ENCODE measurements at places on chromosomes 12 and 14.

DNA sequence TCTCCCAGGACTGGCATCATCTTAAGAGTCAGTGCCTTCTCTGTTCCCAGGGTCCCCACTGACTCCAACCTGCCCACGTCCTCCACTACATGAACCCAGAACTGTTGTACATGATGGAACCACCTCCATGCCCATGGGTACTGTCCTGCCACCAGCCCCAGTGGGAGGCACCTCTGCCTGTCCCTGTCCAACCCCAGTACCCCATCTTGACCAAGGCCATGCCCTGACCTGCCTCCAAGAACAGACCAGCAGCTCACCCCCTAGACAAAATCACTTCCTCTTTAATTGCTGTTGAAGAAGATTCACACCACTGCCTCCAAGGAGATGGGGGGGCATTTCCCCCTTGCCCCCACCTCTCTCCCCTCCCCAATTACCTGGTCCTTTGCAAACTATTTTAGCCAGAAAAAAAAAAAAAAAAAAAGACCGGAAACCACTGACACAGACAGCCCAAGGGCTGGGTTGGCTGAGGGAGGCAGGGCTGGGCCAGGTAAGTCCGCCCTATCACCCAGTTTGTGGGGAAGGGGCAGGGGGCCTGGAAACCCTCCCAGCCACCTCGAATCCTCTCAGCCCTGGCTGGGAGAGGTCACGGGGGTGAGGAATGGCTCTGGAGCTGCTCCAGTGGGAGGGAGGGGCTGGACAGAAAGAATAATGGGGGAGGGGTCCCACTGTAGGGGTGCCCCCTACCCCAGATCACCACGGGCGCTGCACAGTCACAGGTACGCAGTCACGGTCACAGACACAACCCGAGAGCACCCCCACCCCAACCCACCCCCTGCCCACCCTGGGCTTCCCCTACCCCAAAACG lies 13.4 kb downstream of the AGAP2 start:
- DNase-seq: no peak

DNA sequence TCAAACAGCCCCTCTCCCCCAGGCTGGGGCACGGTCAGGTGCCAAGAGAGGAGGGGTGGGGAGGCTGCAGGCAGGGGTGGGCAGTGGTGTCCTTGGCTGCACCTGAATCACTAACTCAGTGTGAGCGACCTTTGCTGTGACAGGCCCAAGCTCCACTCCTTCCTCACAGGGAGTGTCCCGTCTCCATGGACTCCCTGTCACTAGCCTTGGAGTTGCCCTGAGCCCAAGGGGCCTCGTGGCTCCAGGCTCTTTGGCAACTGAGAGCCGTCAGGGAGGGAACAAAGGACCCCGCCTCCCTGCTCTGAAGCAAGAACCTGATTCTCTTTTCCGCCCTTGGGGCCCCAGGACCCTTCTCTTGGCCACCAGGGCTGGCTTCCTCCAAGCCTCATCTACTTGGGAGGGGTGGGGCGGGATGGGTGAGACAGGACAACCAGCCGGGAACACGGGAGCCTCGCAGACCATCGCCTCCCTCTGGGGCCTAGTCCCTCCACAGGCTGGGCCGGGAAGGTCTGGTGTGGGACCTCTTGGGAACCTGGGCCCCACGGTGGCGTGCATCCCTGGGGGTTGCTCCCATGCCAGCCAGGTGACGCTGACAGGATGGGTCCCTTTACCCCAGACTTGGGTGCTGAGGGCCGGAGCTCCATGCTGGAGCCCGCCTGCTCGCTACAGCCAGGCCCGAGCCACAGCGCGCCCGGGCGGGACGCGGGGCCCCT lies 935 bp upstream of the ADSS1 start:
- DNase-seq: no peak

DNA sequence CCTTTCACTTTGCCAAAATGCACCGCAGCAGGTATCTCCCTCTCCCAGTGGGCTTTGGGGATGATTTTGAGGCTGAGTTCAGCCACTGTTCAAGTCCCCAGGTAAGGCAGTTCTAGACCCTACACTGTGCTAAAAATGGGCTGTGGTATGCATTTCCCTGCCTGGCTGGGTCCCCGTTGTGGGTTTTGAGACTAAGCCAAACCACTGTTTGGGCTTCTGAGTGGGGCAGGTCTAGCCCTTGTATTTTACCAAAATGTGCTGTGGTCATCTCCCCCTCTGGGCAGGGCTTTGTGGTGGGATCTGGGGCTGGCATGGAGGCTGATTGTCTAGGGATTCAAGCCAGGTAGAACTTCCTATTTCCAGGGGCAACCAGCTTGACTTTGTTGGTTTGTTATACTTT lies 13.6 kb upstream of the OR4Q3 start:
- no peak for DNase-seq

GRCh38 chr12:119712721-119713120 lies 44.8 kb downstream of the PRKAB1 start:
- DNase-seq: no peak

DNA sequence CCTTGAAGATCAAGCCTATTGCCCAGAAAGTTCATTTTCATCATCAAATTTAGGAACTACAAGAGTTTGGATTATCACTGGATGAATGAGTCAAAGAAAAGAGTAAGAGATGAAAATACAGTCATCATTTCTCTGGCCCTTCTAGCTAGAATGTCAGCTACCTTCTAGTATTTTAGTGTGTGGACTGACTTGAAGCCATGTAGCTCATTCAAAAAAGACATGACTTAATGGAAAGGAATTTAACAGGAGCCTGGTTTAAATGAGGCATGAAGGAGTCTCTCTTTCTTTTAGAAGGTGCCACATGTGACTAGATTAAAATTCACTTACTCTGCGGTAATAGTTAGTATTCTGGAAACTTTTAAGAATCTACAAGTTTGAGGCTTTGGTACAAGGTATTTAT lies 7.1 kb downstream of the PTHLH start:
- DNase-seq: no peak

DNA sequence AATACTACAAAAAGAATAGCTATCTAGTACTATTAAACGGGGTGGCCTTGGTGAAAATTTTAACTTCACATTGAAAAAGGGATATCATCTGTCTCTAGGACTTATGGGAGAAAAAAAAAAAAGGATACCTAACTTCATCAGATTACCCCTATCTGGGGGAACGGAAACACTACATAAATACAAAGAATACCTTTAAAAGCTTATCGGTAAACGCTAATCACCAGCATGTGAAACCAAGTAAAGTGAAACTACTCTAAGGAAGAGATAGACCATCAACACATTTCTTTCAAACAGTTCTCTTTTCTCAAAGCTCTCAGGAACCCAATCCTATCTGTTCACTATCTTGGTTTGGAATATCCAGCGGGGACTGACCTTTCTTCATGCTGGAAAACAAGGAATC lies 3.5 kb downstream of the KICS2 start:
- DNase-seq: no peak

Measured in stimulated activated CD8-positive, alpha-beta memory T cell treated with anti-CD3 and anti-CD28 coated beads, Interleukin-4, amount 100 ng/mL, for 4 hours (primary cell).